ENCODE measurements at places on chromosomes 13 and 19.
A peak's percentile ranks its signal among the peaks of the same experiment; 100 is the strongest.

DNA sequence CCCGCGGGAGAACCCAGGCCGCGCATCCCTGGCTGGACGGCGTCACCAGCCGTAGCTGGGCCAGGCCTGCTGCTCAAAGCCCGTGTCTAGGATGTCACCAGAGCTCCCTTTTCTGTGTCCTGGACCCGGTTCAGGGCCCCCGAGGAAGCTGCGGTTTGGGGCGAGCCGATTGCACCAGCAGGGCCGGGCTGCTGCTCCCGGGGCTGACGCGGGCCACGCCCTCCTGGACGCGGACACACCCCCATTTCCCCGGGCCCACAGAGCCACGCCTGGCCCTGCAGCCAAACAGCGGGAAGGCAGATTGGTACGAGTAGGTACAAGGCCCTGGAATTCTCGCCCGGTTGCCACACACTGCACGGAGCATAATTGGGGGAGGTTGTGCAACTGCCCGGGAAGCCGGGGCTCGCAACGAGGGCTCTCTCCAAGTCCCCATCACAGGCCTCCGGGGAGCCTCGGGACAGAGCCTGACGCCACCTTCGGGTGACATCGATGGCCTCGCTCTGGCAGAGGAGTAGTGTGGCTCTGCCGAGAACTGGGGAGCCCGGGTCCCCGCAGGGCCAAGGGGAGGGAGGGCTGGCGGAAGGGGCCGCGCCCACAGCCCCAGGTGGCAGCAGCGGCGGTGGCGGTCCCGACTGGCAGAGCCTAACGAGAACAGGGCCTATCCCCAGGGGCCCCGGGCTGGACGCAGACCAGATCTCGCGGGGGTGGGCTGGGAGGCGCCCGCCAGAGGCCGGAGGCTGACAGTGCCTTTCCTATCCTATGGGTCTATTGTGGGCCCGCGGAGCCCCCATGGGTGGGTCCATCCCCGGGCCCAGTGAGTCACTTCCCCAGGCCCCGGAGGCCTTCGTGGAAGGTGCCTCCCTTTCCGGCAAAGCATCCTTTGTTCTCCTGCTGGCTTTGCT is 23.5 kb downstream of the KCTD15 start:
- DNase-seq = peak; percentile 4

- DNase-seq = no peak
Measured at GRCh38 chr13:27201661-27202060, 30.1 kb upstream of the USP12 start.

- no peak for DNase-seq
Measured at GRCh38 chr13:74732736-74733385, 598.7 kb upstream of the KLF12 start.

DNA sequence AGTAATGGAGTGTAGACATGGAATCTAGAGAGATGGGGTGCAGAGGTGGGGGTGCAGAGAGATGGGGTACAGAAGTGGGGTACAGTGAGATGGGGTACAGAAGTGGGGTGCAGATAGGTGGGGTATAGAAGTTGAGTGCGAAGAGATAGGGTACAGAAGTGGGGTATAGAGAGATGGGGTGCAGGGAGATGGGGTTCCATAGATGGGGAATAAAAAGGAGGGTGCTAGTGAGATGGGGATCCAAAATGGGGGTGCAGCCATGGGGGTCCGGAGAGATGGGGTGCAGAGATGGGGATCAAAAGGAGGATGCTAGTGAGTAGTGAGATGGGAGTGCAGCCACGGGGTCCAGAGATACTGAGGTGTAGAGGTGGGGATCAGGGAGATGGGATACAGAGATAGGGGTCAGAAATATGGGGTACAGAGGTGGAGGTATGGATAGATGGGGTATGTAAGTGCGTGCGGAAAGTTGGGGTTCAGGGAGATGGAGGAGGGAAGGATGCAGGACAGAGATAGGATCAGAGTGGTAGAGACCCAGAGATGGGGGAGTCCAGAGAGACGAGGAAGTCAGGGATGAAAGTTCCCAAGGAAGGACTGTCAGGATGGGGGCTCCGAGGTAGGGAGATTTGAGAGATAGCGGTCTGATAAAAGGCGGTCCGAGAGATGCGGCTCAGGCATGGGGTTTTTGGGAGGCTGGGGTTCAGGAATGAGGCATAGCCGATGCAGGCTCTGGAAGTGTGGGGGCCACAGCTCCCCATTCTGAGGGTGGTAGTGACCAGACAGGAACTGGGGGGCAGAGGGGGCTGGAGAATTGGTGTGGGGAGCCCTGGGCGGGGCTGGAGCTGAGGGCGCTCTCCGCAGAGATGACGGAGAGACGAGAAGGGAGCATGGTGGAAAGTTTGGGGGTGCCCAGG is 3.4 kb downstream of the PALM3 start:
- DNase-seq = no peak

DNA sequence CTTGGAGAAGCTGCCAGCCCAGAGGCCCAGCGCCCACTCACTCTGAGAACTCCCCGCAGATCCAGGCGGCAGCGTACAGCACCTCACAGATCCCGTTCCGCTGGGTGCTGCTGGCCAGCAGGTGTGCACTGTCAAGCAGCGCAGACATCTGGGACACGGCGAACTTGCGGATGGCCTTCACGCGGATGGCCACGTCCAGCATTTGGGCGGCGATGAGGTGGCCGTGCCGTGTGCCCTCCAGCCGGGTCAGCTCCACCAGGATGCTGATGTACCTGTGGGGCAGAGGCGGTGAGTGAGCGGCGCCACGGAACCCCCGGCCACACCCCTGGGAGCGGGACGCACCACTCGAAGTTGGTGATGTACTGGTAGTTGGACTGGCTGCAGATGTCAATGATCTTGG is 24.1 kb downstream of the IZUMO4 start:
- no peak for DNase-seq

DNA sequence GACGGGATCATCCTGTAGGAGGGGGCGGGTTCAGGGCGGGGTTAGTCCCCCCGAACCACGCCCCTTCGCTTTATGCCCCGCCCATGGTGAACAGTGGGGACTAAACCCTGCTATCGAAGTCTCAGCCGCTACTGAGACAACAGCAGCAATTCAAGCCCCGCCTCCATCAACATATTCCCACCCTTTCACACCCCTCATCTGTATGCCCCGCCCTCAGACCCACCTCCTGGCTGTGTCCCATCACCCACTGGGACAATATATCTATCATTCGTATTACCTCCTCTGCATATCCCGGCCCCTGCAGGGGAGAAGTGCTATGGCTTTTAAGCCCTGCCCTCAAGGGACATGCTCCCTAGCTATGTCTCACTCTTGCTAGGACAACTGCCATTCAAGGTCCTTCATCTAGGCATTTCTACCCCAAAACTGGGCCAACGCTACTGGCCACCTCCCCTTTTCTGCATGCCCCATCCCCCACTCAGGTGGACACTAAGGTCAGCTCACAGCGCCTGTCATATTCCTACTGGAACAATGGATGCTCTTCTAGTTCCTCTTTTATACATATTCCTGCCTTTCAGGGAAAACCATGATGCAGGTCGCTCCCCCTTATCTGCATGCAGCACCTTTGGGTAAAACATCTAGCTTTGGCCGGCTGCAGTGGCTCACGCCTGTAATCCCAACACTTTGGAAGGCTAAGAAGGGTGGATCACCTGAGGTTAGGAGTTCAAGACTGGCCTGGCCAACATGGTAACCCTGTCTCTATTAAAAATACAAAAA is 11.9 kb downstream of the LRFN1 start:
- DNase-seq = no peak

DNA sequence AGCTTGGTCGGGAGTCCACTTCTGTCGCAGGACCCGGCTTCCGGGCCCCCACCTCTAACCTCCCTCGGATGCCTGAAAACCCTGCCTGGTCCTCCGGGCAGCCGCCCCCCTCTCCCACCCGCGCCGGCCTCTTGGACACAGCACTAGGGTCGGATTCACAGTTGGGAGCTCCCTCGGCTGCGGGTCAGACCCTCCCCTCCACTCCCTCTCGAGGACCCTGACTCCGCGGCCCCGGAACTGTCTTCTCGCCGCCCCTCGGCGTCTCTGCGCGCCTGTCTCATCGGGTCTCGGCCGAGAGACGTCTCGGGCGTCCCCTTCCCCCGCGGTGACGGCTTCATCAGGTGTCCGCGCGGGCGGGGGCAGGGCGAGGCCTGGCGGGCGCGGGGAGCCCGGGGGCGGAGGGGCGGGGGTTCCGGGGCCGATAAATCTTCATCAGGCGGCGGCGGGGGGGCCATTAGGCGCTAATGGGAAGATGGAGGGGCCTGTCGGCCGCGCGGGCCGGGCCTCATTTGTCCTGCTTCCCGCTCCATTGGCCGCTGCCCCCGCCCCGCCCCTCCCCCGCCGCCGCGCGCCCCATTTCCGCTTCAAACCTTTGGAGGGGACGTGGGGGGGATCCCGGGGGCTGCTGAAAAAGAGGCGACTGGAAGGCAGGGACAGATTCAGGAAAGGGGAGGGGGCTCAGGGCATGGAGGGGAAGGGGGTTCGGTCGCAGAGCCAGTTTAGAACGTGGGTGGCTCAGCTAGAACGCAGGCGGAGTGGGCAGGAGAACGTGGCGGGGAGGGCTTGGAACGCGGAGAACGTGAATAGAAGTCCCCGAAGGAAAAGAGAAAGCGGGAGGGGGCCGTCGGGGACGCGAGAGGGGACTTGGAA is 11.8 kb upstream of the ERFL start:
- DNase-seq = peak; percentile 36

Data from NCI-H1417 (cell line).